Activated CD4-positive, CD25-positive, alpha-beta regulatory T cell (primary cell): ENCODE measurements at places on chromosomes 12 and 14.

GRCh38 chr14:65438266-65438933, 25.9 kb downstream of the FUT8 start:
- DNase-seq, result no peak

DNA sequence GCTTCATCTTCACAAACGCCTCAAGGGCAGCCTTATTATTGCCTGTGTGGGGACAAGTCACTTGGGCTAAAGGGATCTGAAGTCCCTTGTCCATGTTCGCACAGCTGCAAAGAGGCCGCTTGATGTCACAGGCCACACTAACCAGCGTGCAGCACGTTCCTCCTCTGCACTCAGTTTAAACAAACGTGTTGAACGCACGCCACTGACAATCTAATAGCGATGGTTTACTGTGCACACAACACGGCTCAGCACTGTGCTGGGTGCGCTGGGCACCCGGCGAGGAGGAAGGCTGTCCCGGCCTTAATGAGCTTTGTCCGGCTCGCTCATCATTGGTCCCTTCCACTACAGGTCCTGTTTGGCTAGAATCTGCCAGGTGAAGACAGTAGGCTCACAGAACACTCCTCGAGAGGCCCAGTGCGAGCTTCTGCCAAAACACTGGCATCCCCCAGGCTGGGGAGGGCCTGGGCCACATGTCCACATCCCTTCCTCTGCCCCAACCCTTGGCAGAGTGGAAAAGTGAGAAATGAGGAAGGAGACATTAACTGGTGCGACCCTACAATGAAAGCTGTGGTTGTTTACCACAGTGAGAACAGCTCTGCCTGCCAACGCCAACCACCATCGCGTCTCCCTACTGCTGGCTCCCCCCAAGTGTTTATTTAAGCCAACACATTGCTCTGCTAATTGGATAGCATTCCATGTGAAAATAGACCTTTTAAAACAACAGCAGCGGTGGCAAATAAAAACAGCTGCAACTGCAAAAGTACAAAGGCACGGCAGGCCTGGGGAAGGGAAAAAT, 113.2 kb downstream of the RBM19 start:
- no peak for DNase-seq

DNA sequence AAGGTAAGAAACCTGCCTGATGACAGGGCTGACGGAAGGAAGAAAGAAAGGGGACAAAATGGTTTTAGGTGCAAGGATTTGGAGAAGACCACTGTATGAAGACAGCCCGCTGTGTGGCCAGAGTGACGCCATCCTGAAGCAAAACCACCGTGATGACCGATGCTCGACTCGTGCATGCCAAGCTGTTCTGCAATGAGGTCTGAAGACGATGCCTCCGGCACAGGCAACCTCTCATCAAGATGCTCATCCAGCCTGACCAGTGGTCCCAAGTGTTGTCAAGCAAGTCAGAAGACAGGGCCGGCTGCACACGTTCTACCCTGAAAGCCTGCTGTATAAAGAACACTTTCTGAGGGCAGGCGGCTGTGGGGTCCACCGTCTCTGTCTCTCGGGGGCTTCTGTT, 34.8 kb downstream of the STX2 start:
- no peak for DNase-seq

- no peak for DNase-seq
These were observed 200.4 kb upstream of the ARHGAP5 start for GRCh38 chr14:31876741-31877140.

DNA sequence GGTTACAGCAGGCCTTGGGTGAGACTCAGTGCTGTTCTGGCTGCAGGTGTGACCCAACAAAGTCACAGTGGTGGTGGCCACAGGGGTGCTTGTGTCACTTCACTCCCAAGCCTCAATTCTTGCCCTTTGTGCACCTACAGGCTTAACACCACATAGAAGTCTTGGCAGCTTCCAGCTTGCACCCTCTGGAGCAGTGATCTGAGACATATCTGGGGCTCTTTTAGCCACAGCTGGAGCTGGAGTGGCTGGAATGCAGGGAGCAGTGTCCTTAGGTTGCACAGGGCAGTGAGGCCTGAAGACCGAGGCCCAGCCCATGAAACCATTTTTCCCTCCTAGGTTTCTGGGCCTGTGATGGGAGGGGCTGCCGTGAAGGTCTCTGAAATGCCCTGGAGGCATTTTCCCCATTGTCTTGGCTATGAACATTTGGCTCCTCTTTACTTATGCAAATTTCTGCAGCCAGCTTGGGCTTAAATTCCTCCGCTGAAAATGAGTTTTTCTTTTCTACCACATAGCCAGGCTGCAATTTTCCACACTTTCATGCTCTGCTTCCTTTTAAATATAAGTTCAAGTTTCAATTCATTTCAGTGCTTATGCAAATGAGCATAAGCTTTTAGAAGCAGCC, 37.7 kb downstream of the ADAM21 start:
- DNase-seq, result no peak

GRCh38 chr12:119940897-119941296, 48.1 kb upstream of the BICDL1 start:
- DNase-seq, result no peak

- no peak for DNase-seq
These were observed at the start of gene BEGAIN for GRCh38 chr14:100587086-100587762. Gene BEGAIN (minus strand): TSS chr14:100587417. CDS start chr14:100587290, 127 bp downstream.

- DNase-seq, result no peak
These were observed 222.1 kb downstream of the SYT1 start for GRCh38 chr12:79086541-79087296.

GRCh38 chr12:4174417-4174816, 99.1 kb upstream of the CCND2 start:
- DNase-seq, result no peak

DNA sequence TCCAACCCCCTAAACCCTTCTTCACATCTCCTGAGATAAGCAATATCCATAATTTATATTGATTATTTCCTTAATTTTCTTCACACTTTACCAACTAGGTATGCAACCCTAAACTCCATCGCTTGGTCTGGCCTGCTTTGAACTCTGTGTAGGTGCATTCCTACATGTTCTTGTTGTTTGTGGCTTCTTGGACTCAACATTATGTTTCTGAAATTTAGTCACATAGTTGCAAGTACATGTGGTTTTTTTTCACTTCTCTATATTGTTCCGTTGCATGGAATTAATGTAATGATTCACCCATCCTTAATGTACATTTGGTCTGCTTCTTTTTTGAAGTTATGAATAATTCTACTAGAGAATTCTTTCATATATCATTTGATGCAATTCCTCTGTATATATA, 1.6 kb upstream of the TAS2R30 start:
- DNase-seq, result no peak

- DNase-seq, result no peak
These were observed 93.5 kb upstream of the ETV6 start for GRCh38 chr12:11555743-11556625.

DNA sequence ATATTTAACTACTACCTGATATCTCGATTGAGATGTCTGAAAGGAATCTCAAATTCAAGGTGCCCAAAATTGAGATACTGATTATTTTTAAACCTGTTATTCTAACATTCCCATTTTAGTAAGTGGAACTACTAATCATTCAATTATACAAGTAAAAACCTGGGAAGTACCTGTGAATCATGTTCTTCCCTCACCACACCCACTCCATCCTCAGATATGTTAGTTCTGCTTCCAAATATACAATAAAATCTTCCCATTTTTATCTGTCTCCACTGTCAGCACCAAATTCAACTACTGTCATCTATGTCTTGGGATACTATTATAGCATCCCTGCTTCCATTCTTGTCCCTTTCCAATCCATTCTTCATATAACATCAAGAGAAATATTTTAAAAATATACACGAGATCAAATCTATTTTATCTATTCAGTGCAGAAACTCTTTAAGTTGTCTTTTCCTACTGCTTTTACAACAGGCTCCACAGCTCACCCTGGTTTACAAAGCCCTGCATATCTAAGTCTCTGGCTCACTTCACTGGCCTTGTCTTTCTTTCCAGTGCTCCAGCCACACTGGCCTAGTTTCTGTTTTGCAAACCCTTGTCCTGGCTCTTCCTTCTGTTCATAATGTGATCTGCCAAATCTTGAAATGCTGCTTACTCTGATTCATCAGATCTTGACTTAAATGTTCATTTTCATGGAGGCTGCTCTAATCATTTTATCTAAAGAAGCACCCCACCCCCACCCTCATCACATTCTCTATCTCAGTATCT, 122.3 kb downstream of the PTPRR start:
- DNase-seq, result no peak

DNA sequence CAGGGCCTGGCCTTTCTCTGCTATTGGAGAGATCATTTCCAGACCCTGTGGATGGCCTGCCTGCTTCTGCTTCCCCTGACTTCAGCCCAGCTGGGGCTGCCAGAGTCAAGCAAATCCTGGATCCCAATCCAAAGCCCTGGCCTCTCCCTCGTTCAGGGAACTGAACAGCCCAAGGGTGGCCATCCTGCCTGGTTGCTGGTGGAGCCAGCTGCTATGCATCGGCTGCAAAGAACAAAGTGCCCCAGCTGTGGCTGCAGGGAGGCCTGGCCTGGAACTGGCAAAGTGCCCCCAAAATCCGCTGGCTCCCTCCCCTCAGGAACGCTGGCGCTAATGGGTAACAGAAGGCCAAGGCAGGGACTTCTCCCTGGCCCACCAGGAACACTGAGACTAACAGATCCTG, 56.4 kb downstream of the LRRC74A start:
- no peak for DNase-seq

- DNase-seq, result no peak
These were observed 361.9 kb downstream of the ADGRD1 start for GRCh38 chr12:131315601-131316000.

GRCh38 chr14:51053157-51053556, 41.7 kb downstream of the TRIM9 start:
- no peak for DNase-seq

- no peak for DNase-seq
These were observed 480.2 kb upstream of the PRICKLE1 start for GRCh38 chr12:43069768-43070221.

DNA sequence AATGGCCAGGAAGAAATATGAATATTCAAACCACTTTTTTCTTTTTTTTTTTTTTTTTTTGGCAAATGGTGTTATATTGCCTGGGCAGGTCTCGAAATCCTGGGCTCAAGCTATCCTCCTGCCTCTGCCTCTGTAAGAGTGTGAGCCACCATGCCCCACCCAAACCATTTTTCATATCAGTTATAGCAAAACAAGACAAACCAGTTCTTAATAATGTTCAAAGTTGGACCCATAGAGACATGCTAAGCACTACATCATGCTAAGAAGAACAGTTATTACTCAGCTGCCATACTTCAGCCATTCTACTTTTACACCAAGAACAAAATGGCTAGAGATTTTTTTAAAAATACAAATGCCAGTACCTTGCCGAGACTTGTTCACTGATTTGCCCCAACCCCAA, 25.5 kb downstream of the EIF2S1 start:
- no peak for DNase-seq

DNA sequence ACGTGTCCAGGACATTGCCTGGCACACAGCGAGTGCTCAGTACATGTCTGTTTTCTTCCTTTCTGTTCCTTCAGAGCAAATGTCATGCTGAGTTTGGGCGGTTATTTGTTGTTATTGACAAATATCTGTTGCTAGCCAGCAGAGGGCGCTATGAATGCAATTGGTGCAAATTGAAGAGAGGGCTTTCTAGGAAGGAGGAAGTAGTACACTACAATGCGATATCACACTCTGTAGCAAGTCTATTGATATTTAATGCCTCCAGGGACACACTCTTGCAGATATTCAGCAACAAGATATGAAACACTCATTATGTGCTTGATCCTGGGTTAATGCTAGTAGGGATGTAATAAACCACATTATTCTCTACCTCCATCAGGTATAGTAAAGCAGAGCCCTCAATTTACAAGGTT, 267.3 kb upstream of the SRRM4 start:
- no peak for DNase-seq

- DNase-seq, result no peak
These were observed 1.4 kb downstream of the HMGA2 start for GRCh38 chr12:65825507-65826352.

GRCh38 chr12:65876161-65876560, 51.9 kb downstream of the HMGA2 start:
- no peak for DNase-seq

DNA sequence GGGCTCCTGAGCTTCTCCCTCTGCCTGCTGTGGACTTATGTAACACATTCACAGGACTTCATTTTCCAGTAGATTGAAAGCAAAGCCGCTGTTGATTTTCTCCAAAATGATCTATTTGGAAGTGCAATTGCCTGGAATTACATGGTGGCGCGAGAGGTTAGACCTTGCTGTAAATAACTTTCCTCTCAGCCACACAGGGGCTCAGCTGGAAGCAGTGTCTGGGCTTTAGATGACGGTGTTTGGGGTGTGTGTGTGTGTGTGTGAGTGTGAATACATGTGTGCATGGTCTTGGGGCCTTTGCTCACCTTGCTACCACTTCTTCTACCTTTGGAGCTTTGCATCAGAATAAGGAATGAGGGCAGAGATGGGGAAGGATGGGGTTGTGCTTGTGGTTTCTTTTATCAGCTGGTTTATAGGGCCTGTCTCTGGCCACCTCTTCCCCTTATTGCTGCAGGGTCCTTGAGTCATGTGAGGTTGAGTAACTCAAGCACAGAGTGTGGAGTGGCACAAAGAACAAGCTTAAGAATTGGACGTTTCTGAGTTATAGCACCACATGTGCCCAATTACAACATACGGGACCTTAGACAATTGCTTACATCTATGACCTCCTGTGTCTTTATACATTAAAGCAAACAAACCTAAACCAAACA, 280.6 kb downstream of the NRXN3 start:
- no peak for DNase-seq

DNA sequence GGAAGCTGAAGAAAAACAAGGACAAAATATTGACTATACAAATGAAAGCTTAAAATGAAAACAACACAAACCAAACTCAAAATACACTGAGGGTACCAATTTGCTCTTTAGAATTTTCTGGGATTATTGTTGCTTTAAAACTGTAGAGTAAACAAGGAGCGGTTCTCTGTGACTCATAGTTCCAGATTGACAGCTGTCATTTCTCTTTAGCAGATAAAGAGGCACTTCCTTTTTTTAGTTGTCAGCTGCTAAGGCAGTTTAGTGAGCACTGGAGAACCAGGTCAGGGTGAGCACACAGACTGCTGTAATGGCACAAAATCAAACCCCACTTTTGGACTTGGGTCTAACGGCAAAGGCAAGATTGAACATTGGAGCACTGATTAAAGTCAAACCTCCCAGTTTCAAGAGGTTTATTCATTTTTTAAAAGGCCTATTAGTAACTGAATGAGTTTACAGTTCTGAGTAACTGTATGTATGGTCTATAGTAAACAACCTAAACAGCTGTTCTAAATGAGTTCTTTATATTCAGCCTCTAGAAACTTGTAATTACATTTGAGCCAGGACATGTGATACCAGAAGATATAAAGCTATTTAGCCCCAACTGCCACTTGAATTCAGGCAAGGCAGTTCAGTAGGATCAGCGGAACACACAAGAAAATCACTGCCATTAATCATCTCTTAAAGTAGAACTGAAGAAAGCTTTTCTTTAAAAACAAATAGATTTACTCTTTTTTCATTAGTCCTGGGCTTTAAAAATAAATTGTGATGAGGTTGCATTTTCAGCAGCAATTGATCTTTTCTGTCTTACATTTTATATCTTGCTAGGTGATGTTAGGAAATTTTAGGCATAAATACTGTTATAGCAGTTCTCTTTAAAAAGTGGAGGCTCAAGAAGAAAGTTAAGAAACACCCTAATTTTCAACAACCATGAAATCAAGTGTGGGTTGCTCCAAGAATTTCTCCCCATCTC, 71.7 kb upstream of the PRICKLE1 start:
- no peak for DNase-seq
